OCI-M1 (cell line): ENCODE measurements at places on chromosomes 3 and 15.

GRCh38 chr3:40366203-40367162 lies 20.5 kb upstream of the ENTPD3 start:
- DNase-seq, result peak; percentile 82

GRCh38 chr3:128619146-128619890 lies 31.3 kb downstream of the RPN1 start:
- no peak for DNase-seq

DNA sequence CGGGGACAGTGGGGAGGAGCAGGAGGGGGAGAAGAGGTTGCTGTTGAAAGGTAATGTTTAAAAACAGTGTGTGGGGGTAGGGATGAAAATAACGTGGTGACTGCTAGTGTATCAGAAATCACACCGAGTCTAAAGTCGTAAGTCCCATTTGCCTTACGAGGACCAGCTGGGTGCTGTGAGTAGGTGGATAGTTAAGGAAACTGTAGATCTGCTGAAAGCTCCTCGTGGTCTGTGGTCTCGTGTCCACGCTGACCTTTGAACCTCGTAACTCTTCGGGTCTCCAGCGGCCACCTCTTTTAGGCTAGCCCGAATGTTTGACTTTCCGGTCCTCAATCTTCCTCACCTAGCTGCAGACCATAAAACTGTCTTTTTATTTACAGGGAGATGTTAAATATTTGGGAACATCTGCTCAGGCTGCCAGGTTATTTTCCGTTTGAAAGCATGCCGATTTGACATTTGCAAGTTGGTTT lies 29.3 kb upstream of the ST3GAL6 start:
- no peak for DNase-seq

DNA sequence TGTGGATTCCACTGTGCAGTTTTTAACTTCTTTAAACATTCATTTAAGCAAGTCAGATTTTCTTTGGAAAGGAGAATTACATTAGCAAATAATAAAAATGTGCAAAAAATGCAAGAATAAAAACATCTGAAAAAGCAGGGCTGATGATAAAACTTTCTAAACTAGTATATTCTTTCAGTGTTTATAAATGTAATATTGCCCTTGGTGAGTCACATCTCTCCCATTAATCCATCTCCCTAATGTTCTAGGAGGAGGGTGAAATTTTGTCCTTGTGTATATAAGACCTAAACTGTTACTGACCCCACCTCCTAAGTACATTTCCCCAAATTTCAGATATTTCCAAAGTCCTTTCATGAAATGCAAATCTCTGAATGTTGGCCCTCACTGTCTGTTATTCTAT lies 28.5 kb upstream of the DCUN1D1 start:
- no peak for DNase-seq

GRCh38 chr3:65946438-65946837 lies 92.3 kb downstream of the MAGI1 start:
- DNase-seq, result no peak

DNA sequence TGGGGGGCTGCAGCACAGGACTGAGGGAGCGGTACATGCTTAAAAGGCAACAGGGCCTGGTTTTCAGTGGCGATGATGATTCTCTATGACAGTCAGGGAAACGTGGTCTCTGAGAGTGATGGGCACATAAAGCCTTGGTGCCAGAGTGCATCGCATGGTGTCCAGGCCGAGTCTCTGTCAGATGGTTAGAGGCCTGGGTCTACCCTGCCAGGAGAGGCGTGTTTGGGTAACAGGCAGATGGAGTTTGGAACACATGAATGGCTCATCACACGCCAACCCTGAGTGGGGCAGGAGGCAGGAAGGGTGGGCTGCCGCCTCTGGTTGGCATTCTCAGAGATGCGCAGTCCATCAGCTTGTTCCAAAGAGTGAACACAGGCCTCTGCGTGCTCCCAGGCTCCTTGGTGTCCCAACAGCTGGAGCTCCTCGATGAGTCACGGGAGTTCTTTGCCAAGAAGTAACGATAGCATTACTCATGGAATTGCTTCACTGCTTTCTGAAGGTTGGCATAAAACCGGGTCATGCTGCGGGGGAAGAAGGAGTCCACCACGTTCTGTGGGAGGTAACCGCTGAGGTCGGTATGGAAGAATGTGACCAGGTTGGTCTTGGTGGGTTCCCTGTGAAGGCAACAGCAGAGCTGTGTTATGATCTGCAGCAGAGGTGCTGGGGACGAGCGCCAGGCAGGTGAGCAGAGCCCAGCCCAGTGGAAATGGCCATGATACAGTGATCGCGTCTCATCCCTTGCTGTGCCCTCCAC lies 11.0 kb downstream of the STARD5 start:
- no peak for DNase-seq

GRCh38 chr15:73897441-73898261 lies 24.3 kb downstream of the TBC1D21 start:
- DNase-seq, result peak; percentile 41

DNA sequence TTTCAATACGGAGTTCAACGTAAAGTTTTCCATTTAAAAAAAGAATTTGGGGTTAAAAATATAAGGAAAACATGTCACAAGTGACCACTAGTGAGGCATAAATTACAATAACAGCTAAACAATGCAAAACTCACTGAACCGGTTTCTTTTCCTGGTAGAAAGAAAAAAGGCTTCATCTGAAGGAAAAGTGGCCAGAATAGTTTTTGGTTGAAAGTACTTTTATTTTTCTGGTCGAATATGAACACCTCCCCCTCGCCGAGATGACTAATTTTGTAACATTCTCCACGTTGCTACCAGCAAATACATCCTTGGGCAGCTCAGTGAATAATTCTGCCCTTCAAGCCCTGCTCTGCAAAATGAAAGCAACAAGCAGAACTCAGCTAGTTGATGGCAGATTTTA lies 3.9 kb upstream of the SRGAP3 start:
- DNase-seq, result no peak

- peak; percentile 64 for DNase-seq
Observed at GRCh38 chr3:58237941-58238681, 519 bp downstream of the ABHD6 start.

- DNase-seq, result no peak
Observed at GRCh38 chr15:92676561-92676960, 21.0 kb upstream of the FAM174B start.

DNA sequence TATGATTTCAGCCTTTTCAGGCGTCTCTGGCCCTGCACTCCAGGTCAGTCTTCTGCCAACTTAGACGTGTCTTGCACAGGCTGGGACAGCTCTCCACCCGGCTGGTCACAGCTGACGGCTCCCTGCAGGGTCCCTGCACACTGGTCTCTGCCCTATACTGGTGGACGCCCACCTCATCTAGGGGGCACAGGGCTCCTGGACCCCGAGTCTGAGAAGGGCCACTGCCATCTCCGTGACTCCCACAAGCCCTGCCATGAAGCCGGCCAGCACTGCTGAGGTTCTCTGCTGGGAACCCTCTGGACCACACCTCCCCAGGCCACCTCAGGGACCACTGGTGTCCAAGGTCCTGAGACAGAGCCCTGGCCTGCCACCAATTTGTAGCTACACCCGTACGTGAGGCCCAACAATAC lies 40.5 kb downstream of the CYFIP1 start:
- DNase-seq, result no peak

DNA sequence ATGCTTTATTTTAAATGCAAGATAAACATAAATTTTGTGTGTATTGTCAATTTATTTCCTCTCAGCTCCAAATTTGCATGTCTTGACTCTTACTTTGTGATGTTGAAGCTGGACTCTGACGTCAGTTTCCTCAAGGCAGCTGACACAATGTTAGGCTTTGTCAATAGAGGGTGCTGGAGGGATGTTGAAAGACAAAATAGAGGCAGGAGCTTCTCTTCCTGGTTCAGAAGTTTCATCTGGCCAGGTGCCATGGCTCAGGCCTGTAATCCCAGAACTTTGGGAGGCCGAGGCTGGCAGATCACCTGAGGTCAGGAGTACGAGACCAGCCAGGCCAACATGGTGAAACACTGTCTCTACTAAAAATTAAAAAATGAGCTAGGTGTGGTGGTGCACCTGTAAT lies 408.6 kb downstream of the GBE1 start:
- DNase-seq, result peak; percentile 64

DNA sequence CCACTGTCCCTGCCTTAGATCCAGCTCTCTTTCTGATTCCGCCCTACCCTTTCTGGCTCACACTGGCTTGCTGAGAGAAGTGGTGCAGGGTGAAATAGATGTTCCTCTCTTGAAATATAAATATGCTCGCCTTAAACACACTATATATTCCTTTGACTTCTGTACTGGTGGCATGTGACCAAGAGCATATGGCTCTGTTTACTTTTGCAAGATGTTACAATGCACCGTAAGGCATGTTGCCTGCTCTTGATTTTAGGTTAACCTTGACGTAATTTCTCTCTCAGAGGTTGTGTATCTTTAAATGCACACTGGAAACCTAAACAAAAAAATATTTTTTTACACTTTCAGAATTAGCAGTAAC lies 749 bp downstream of the RSRC1 start:
- no peak for DNase-seq

DNA sequence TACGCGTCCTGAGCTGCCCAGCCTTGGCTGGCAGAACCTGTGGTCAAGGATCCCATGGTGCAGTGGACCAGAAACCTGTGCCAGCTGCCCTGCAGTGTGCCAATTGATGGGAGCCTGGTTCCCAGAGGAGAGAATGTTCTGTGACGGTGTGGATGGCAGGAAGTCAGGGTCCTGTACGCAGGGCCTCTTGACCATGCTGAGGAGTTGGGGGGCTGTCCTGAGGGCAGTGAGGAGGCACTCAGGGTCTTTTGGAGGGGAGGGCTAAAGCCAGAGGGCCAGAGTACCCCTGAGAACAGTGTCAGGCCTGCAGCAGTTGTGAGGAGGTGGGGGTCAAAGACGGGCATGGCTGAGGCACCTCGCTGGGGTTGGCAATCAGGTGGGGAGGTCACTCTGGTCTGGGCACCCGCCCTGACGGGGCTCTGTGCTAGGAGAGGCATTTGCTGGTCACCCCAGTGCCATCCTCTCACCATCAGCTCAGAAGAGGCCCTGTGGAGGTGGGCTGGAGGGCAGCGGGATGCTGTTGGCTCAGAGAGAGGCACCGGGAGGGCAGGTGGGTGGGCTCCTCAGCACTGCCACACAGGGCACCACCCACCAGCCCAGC lies 61.0 kb downstream of the SCN5A start:
- no peak for DNase-seq

DNA sequence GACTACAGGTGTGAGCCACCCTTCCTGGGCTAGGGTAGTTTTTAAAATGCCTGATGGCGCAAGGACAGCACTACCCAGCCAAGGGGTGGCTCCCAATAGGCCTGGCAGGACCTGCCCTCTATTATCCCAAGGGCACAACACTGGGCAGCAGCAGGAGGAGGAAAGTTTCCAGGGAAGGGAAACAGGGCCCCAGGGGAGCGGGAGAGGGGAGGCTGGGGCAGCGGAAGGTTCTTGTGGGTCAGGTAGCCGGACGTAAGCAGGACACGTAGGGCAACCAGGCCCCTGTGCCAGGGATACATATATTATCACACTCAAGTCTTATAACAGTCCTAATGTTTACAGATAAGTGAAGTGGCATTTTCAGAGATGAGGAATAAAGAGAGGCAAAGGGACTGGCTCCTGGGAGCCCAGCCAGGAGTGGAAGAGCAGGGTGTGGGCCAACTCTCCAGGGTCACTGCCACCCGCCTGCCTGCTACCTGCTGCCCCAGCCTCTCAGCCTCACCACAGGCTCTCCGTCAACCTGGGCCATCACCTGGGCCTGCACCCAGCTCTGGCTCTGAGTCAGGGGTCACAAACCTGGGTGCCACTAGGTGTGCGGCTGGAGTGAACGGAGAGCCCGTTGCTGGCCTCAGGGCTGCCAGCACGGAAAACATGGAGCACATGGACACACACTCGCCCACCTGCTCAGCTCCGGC lies 73.2 kb upstream of the SNRPA1 start:
- DNase-seq, result no peak

- peak; percentile 94 for DNase-seq
Observed at GRCh38 chr15:48592221-48592731, 53.2 kb downstream of the FBN1 start.

GRCh38 chr3:37770938-37771918 lies 90.5 kb upstream of the CTDSPL start:
- DNase-seq, result peak; percentile 74

- no peak for DNase-seq
Observed at GRCh38 chr3:141114816-141115460, 63.8 kb downstream of the SPSB4 start.

- DNase-seq, result no peak
Observed at GRCh38 chr3:97417-98258, 98.9 kb upstream of the CHL1 start.

DNA sequence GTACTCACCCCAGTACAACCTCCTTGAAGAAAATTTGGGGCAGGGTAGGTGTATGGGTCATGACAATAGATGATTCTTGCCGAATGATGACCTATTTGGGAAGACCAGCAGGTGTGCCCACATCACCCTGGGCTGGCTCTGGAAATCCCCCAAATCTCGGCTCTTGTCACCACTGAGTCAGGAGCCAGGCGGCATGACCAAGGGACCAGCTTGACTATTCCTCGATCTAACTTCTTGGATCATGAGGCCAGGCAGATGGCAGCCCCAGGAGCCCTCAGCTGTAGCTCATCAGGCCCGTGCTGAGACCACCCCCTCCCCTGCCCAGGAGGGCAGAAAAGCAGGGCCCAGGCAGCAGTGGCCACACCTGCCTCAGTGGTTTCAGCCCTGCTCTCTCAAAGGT lies 9.2 kb upstream of the MUC4 start:
- DNase-seq, result no peak

DNA sequence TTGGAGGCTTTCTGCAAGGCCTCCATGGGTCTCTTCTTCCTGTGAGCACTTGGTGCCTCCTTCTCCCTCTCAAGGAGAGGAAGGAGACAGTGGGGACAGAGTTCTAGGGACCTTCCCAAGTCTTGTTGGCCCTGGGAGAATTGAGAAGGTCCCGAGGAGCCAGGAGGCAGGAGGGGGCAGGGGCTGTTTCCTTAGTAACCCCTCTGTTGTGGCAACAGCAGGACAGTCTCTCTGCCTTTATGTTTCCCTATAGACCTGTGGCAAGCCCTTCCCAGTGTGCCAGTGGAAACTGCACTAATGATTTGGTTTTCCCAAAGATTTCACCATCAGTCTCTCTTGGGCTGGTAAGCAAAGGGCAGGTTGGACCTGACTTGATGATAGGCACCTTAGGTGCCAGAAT lies 87.8 kb upstream of the GALNT15 start:
- DNase-seq, result no peak

- no peak for DNase-seq
Observed at GRCh38 chr3:161409858-161410257, 38.5 kb upstream of the SPTSSB start.

DNA sequence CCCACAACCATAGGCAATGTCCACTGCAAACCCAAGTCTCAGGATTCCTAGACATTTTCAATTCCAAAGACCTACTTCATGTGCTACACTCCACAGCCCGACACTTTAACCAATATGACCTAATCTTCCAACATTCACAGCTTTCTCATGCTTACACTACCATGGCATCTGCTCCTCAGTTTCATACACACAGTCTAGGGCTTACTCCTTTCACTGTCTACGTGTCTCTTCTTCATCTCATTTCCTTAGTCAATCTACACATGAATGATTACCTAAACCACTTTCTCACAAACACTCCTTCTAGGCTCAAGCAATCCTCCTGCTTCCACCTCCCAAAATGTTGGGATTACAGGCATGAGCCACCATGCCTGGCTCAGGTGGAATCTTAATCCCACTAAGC lies 106.3 kb downstream of the STAG1 start:
- no peak for DNase-seq

GRCh38 chr3:18580268-18580667 lies 155.1 kb upstream of the SATB1 start:
- no peak for DNase-seq
